Stimulated activated CD8-positive, alpha-beta memory T cell treated with anti-CD3 and anti-CD28 coated beads, Interleukin-4, amount 100 ng/mL, for 1 hour (primary cell): ENCODE measurements at places on chromosomes 5 and 9.
A peak's percentile ranks its signal among the peaks of the same experiment; 100 is the strongest.

GRCh38 chr5:174454464-174454863 is 269.9 kb upstream of the MSX2 start:
- no peak for DNase-seq

- DNase-seq: no peak
Observed at GRCh38 chr5:98401656-98402055, 371.8 kb upstream of the RGMB start.

DNA sequence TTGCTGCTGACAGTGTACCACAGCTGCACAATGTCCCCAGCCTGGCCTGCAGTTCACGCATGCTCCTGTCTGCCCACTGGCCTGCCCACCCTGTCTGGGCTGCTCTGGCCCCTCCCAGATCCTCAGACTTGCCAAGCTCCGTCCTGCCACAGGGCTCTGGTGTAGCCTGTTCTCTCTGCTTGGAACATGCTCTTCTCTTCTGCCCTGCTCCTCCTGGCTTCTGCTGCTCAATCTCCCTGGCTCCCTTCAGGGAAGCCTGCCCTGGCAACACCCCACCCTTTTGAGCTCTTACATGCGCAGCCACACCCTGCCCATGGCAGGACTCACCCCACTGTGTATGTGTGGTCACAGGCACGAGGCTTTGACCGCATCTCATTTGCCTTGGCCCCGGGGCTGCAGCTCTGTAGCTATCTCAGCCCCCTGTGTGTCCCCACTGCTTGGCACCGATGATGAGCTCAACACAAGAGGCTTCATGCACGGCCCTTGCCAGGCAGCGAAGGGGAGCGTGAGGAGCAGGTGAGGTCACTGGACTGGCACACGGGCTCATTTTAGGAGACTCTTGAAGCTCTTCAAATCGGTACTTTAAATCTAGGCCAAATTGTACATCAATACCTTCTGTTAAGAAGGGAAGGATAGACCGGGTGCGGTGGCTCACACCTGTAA is 20.4 kb upstream of the BRD3 start:
- DNase-seq: no peak

- DNase-seq: no peak
Observed at GRCh38 chr9:89179540-89179894, 899 bp upstream of the SHC3 start.

GRCh38 chr9:130824643-130825350 is 10.3 kb upstream of the ABL1 start:
- no peak for DNase-seq

DNA sequence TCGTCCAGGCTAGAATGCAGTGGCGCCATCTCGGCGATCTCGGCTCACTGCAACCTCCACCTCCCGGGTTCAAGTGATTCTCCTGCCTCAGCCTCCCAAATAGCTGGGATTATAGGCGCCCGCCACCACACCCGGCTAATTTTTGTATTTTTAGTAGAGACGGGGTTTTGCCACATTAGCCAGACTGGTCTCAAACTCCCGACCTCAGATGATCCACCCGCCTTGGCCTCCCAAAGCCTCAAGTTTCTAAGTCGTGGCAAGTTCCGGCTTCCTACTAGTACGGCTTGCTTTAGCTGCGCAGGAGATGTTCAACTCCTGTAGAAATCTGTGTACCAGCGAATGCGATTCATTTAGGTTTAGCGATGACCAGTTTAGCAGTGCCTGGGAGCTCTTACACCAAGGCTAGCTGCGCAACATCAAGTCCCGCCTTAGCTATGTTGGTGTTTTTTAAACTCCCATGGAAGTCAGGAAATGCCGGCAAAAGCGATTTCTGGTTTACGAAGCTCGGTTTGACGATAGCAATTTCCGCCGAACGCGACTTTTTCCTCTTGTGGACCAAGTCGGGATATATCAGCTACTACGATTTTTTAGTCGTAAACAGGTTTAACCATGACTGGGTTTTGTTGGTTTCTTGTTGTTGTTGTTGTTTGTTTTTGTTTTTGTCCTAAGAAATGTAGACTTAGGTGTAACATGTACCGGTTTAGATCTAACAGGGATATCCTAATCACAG is 46.4 kb downstream of the ANXA2R start:
- no peak for DNase-seq

- no peak for DNase-seq
Observed at GRCh38 chr9:107667231-107668070, 177.9 kb upstream of the KLF4 start.

DNA sequence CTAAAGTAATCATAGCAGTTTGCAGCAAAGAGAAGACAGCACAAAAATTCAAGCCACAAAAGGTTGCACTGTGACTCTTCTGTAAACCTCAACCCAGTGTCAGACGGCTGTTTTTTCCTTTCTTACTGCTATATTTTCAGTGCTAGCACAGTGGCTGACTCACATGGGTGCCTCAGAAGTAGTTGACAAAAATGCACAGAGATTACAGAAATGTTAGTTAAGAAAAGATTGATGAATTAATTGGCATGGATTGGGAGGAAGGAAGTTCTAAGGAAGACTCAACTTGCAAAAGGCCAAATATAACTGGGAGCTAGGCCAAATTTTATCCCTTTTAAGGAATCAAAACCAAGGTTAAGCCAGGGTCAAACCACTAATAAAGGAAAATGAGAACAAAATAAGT is 43.7 kb upstream of the ITGA1 start:
- peak; percentile 10 for DNase-seq
